GM10248 (cell line): ENCODE measurements at places on chromosomes 2 and 18.
A peak's percentile ranks its signal among the peaks of the same experiment; 100 is the strongest.

DNA sequence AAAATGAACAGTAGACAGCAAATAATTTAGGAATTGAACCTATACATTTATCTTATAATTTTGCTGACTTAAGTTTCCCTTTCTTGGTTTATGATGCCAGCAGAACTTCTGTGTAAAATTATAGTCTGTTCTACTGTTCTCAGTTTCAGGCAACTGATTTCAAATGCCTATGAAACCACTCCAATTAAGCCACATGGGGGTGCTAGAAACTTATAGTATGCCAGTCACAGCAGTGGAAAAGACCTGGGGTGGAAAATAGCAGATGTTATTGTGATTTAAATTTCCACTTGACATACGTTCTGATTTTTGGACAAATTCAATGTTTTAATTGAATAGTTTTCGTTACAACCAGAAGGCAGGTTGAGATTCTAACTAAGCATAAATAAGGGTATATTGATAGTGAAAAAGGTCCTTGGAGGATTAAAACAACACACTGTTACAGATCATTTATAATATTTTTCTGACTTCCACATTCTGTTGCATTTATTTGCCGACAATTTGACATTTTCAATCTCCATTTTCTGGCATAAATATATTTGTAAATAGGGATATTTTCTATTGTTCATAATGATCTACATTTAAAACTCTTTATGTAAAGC, 61.4 kb downstream of the CPS1 start:
- DNase-seq: peak; percentile 16

DNA sequence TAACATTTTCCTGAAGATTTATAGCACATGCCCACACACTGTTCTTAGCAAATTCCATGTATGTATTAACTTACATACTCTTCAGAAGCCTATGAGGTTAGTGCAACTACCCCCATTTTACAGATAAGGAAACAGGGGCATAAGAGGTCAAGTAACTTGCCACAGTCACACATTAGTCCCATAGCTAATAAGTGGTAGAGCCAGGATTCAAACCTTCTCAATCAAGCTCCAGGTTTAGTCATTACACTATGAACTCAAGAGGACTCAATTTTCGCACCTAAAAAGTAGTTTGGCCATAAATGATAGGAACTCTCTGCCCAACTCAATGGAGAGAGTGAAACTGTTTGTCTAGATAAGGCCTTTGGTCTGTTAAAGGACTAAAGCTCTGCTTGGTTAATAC, 9.7 kb upstream of the RIF1 start:
- no peak for DNase-seq

DNA sequence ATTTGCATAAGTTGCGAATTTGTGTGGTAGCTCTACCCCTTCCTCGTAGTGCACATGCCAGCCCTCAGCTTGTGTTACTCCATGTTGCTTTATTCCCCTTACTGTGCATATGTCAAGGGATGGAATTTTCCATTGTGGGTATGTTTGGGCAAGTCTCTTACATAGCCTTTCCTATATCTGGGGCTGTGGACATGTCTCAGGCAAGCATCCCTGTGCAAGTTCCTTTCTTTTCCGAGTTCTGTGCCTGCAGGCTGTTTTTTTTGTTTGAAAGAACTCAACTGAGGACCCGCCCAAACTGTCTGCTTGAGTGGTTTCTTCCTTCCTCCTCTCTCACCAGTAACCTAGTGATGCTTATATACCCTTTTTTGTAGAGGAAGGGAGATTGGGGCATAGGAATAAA, 1739.1 kb upstream of the PIK3C3 start:
- no peak for DNase-seq

- DNase-seq: no peak
Observed at GRCh38 chr2:139514951-139515350, 734.8 kb upstream of the NXPH2 start.

- no peak for DNase-seq
Observed at GRCh38 chr2:216786676-216787075, 73.2 kb downstream of the TNP1 start.

DNA sequence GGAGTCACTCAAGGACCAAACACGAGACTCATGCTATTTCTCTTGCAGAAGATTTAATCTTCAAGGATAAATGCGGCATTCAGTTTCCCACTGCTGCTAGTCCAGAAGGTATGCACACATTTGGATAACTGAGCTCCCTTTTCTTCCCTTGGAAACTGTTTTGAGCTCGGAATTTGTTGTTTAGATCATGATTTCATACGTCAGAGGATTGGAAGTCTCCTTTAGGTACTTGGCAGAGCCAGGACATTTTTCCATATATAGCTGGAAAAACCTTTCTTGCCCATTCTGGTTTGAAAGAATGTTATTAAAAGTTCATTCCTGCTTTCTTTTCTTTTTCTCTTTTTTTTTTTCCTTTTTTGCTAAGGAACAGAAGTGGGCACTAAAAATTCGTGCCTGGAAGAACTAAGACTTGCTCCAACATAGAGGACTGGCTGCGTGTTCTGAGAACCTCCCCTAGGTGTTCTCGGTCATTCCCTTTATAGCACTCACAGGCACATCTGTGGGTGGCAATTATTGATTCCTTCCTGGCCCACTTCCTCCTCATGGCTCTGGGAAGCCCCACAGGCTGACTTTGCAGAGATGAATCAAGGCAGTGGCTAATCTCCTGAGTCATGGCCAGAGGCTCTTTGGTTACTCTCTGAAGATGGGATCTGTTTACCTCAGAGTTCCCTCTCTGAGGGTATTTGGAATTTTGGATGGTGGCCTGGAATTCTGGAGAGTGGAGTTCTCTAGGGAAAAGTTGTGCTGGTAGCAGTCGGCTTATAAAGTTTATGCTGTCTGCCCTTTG, 104.8 kb downstream of the PLCL1 start:
- DNase-seq: no peak

- no peak for DNase-seq
Observed at GRCh38 chr2:26772064-26773001, 8.2 kb downstream of the SLC35F6 start.

DNA sequence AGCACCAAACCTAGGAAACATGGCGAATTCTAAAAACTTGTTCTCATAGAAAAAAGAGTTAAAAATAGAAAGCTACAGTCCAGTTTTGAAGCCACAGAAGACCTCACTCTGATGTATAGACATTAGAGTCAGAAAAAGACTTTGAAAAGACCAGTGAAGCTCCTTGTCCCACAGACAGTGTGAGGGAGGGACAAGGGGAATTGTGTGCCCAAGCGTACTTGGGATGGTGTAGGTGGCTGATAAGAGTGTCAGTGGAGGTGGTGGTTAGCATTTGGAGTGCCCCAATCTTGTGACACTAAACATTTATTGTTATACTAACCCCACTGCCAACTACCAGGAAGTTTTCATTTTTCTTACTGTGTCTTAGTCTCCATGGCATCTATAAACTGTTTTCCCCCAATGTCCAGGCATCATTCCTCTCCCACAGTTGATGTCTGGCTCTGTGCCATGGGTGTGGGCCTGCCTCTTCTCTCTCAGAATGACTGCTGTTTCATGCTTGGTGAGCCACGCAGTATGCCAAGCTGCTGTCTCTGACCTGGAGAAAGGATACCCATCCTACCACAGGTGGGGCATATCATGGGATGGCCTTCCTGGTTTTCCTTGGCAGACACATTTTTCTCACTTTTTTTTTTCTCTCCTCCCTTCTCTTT, 161.4 kb downstream of the RPIA start:
- DNase-seq: no peak
